Liver (tissue), 10 donors: ENCODE measurements at places on chromosomes 12 and 14. TPM values are rescaled to one million over a fixed set of nuclear protein-coding genes. Genes with fewer than 3 reads are reported as not detected.

SINHCAF gene
- 10.3 TPM for total RNA-seq

DNA sequence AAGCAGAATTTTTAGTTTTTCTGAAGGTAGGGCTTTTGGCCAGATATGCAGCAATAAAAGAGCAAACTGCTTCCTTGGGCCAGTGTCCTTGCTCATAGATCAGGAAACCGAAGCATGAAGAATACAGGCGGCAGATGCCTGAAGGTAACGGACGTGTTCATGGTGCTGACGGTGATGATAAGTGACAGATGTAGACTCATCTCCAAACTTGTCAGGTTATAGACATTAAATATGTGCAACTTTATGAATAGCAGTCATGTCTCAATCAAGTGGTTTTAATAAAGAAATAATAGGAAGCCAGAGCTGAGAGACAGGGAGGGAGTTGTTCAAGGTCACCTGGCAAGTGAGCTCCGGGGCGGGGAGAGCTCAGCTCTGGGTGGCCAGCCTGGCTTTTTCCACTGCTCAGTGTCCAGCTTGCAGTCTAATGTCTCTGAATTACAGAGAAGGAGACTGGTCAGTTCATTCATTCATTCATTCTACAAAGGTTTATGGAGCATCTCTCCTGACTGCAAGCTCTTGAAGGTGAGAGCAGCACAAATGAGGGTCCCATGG is 1.0 kb downstream of the SERPINA5 start:
- H3K36me3 ChIP-seq: no peaks in the 10 kb centered on the region
- H3K27ac ChIP-seq: peak overlapping the region; percentile 65
- H3K27me3 ChIP-seq: no peaks in the 10 kb centered on the region
- peak overlapping the region; percentile 79 for H3K4me3 ChIP-seq
- no peak for DNase-seq

DNA sequence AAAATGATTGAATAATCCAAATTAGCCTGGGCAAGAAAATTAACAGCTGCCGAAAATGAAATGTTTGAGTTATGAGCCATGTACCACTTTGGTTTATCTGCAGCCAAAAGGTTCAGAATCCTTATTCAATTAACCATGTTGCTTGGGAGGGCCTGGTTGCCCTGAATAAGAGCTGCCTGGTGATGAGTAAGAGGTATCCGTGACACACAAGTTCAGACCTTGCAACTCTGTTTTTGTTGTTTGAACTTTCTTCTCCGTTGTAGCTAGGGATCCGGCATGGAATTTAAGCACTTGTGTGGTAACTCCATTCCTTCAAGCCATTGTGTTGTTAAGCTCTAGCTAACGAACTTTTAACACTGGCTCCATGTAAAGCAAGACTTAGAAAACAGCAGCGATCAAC is 35.7 kb downstream of the FOXA1 start:
- H3K27me3 ChIP-seq: no peaks in the 10 kb centered on the region
- peaks cover 8% of the 10 kb centered on the region for H3K4me1 ChIP-seq
- no peaks in the 10 kb centered on the region for H3K36me3 ChIP-seq
- DNase-seq: no peak

OASL gene
- 2.5 TPM for total RNA-seq

DNA sequence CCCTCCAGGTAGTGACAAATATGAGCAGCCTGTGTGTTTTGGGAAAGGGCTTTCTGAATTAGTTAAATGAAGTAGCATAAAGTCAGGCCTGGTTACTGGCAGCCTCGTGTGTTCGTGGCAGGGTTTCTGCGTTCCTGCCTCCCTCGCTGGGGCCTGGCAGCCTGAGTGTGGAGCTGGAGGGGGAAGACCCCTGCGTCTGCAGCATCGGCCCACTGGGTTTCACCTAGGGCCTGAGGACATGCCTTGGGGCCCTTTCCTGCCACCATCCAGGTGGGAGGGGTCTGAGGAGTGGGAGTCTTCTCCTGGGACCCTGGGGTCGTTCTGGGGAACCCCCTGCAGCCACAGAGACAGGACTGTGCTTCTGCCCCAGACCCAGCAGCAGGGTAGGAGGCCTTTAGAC is 20.4 kb upstream of the AMN start:
- peaks cover 3% of the 10 kb centered on the region for H3K36me3 ChIP-seq
- H3K27ac ChIP-seq: no peak overlapping the region
- DNase-seq: no peak

NRL gene
- 3.2 TPM for total RNA-seq

GRCh38 chr12:109777544-109777943 is 55.7 kb downstream of the TRPV4 start:
- H3K36me3 ChIP-seq: no peaks in the 10 kb centered on the region
- DNase-seq: no peak
- H3K27ac ChIP-seq: no peak overlapping the region
- H3K4me3 ChIP-seq: no peak overlapping the region

ATP23 gene
- 4.1 TPM for total RNA-seq

- H3K36me3 ChIP-seq: no peaks in the 10 kb centered on the region
- no peak overlapping the region for H3K4me3 ChIP-seq
- no peak for DNase-seq
These were observed 107.9 kb downstream of the MYRFL start for GRCh38 chr12:69932676-69933552.

DNA sequence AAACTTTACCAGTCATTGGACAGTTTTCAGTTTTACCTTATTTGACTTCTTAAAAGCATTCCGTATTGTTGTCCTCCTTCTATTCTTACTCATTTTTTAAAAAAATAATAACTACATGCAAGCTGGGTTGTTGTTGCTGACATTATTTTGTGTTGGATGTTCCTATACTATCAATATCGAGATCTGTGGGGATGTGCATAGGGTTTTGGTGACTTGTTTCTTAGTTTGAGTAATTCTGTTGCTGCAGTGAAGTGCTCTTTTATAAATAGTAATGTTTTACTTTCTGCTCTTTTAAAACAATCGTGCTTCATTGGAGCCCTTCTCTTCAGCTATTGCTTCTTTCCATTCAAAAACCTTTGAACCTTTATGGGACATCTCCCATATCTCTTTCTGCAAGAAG is 79.4 kb downstream of the METTL25 start:
- no peak overlapping the region for H3K27ac ChIP-seq
- H3K36me3 ChIP-seq: no peaks in the 10 kb centered on the region
- H3K4me1 ChIP-seq: no peaks in the 10 kb centered on the region
- no peak for DNase-seq

DNA sequence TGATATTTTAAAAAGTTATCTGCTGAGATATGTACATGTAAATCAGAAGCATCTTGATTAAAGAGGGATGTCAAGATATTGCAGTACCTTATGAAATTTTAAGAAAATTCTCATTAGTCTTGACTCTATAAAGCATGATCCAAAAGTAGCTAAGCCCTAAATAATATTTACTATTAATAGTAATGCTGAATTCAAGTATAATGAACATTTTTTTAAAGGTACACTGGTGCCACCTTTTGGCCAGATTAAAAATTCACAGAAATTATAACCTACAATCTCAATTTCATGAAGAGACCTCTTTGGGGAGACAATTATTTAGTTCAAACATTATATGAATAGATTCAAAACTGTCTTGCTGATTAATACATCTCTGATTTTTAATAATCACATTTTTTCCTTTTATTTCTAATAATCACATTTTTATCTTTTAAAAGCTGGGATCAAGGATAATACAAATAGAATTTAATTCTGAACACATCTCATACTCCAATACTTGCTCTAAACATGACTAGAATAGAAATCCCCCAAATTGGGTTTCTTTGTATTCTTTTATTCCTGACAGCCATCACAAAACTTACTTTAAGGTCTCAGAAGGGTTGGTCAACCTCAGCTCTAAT is 13.4 kb downstream of the AKAP5 start:
- H3K4me3 ChIP-seq: no peak overlapping the region
- no peaks in the 10 kb centered on the region for H3K27me3 ChIP-seq
- no peaks in the 10 kb centered on the region for H3K4me1 ChIP-seq
- no peaks in the 10 kb centered on the region for H3K36me3 ChIP-seq
- no peak for DNase-seq
- H3K27ac ChIP-seq: no peak overlapping the region

ANG gene
- 153 TPM for total RNA-seq

GRCh38 chr14:94893411-94894160 is 123.7 kb upstream of the GSC start:
- no peak overlapping the region for H3K4me3 ChIP-seq
- H3K27ac ChIP-seq: no peak overlapping the region
- no peak for DNase-seq
- no peaks in the 10 kb centered on the region for H3K4me1 ChIP-seq
- no peaks in the 10 kb centered on the region for H3K36me3 ChIP-seq

- no peaks in the 10 kb centered on the region for H3K36me3 ChIP-seq
- no peaks in the 10 kb centered on the region for H3K27me3 ChIP-seq
- H3K27ac ChIP-seq: no peak overlapping the region
- no peak for DNase-seq
- no peak overlapping the region for H3K4me3 ChIP-seq
These were observed 33.1 kb downstream of the ITPK1 start for GRCh38 chr14:93082576-93083001.

DNA sequence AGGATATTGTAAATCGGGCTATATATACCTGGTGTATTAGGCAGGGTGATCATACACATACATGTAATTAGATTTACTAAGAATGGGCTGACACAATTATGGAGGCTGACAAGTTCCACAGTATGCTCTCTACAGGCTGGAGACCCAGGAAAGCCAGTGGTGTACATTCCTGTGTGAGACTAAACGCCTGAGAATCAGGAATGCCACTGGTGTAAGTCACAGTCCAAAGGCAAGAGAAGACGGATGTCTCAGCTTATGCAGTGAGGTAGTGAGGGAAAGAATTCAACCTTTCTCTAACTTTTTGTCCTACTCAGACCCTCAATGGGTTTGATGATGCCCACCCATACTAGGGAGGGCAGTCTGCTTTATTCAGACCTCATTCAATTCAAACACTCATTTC is 57.1 kb downstream of the METTL25 start:
- no peaks in the 10 kb centered on the region for H3K27me3 ChIP-seq
- no peak for DNase-seq
- H3K36me3 ChIP-seq: no peaks in the 10 kb centered on the region
- H3K4me3 ChIP-seq: no peak overlapping the region

DNA sequence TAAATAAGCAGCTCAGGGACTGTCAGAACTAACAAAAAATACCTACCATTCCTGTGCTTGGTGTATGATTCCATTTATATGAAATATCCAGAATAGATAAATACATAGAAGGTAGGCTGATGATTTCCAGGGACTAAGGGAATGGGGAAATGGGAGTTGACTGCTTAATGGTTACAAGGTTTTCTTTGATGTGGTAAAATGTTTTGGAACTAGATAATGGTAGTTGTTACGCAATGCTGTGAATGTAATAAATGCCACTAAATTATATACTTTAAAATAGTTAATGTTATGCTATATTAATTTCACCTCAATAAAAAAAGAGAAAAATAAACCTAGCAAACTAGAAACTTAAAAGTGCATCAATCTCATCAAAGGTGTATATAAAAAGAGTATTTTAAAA is 41.1 kb downstream of the CEP83 start:
- H3K4me3 ChIP-seq: no peak overlapping the region
- no peak overlapping the region for H3K27ac ChIP-seq
- H3K36me3 ChIP-seq: no peaks in the 10 kb centered on the region
- DNase-seq: no peak
- H3K4me1 ChIP-seq: no peaks in the 10 kb centered on the region
- H3K27me3 ChIP-seq: no peaks in the 10 kb centered on the region

DNA sequence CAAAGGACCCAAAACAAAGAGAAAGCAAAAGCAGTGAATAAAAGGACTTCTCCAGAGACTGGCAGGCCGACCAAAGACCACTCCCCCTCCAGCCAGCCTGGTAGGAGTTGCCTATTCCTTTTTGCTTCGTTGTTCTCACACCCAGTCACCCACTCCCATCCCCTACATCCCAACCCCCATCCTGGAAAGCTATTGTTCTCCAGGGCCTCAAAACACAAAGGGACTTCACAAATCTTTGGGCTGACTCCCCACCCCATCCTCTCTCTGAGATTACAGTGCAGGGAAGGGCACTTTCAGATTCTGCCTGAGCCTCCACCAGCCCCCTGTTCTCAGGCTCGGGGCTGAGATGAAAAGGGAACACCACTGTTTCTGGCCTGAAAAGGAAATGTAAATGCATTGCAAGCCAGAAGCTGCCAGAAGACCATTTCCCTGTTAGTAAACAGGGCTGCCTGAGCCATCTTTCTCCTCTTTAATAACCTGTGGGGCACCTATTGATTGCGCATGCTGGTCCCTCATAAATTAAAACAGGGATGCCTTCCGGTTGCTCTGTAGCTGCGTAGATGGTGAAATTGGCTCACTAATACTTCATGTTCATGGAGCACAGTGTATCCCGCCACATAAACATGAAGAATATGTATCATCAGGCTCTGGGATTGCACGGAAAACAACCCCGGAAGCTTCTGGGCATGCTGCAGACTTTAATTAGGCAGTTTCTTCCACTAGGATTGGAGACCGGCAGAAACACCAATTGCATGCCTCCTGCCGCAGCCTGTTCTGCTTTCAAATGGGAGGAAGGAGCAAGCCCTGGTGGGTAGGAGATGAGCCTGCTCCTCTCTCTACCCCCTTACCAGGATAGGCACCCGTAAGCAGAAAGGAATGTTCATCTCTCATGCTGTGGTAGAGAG is 130.3 kb upstream of the FUT8 start:
- no peaks in the 10 kb centered on the region for H3K27me3 ChIP-seq
- no peak for DNase-seq

DNA sequence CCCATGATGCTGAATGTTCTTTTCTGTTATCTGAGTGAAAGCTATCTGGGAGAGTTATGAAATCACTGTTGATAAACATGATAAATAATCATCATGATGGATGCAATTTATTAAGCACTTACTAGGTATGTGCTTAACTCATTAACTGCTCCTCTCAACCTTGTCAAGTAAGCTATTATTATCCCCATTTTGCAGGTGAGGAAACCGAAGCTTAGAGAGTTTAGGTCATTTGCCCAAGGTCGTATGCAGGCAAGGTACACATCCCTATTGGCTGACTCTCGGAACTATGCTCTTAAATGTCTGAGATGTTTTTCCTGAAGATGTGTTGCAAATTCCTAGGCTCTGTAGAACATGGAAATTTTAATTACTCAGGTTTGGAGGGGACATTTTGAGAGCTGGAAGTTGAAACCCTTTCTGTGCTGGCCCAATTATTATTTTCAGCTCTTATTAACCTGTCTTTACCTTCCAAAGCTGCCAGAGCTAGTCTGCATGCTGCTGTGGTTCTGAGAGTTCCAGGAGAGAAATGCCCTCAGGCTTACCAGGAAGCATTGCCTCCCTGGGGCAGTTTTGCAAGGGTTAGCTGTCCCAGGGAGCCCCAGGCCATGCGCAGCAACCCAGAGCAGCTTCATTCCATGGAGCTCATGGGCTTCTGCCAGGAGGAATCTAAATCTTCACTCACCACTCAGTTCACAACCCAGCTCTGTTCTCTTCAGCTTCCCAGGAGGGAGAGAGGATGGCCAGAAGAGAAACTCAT is 55.6 kb upstream of the OAS1 start:
- H3K27me3 ChIP-seq: no peaks in the 10 kb centered on the region
- H3K36me3 ChIP-seq: no peaks in the 10 kb centered on the region
- H3K4me3 ChIP-seq: no peak overlapping the region
